ENCODE measurements at places on chromosomes 6 and 20.

GRCh38 chr6:115766745-115767462 is 293.8 kb downstream of the FRK start:
- no peak for DNase-seq

- peak; percentile 75 for DNase-seq
Measured at GRCh38 chr6:42010185-42010891, 40.0 kb upstream of the TAF8 start.

DNA sequence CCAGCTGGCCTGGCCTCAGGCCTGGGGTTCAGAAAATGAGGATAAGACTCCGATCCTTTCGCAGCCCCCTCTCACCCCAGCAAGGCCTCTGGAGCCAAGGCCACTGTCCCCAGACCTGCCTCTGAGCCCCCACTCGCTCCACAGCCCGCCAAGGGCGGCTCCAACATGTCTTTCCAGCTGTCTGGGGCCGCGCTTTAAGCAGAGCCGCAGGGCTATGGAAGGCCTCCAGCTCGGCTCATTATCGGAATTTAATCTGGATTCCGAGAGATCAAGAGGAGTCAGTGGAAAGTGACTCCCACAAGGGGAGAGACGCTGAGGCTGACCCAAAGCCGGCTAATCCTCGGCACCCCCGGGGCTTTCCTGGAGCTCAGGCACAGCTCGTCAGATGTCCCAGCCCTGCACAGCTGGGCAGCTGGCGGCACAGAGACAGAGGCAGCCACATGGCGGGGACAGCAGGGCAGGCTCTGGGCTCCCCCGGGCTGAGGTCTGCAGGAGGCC is 41.8 kb downstream of the BMP7 start:
- no peak for DNase-seq

DNA sequence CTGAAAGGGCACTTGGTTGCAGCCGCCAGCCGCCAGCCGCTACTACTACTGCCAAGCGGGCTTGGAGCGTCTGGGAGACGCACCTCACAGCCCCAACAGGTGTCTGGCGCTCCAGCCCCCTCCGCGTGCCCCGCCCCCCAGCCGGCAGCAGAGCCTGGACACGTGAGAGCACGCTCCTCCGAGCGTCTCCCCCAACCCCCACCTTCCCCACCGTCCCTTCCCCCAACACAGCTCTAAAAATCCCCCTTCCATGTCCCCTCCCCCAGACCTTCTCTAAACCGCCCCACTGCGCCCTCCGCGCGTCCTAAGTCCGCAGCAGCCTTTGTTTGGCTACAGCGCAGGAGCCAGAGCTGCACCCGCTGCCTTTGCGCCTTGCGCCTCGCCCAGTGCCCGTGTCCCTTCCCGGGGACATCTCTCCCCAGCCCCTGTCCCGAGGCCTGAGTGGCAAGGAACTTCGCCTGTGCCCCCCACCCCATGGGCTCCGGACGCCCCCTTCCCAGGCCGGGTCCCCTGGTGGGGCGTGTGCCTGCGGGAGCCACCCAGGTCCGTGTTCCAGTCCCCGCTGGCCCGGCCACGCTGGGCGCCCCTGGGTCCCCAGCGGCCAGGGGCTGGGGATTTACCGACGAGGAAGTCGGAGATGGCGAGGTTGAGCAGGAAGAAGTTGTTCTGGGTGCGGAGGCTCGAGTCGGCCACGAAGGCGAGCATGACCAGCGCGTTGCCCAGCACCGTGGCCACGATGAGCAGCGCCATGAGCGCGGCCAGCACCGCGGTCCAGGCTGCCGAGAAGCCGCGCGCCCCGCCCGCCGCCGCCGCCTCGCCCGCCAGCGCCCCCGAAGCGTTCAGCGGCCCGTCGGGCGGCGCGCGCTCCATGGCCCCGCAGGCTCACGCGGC is 732 bp downstream of the HRH3 start:
- DNase-seq, result no peak

DNA sequence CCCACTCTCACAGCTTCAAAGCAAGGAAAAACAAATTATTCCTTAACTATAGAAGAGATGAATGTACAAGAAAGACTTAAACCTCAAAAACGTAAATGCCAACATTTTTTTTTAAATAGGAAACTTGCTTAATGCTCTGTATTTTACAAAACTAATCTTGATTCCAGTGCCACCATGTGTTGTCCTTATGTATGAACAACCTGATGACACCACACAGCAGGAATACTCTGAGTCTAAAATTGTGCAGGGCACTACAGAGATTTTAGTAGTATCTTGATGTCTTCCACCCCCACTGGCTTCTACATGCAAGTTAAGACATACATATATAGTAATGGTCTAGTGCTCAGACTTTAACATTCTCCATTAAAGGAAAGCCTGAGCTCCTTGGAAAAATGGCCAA is 46.2 kb downstream of the SRPK1 start:
- no peak for DNase-seq

- DNase-seq, result no peak
Measured at GRCh38 chr6:84222426-84222825, 5.0 kb downstream of the CEP162 start.

GRCh38 chr6:15630202-15630601 is 32.6 kb downstream of the DTNBP1 start:
- no peak for DNase-seq

- DNase-seq, result no peak
Measured at GRCh38 chr6:114398481-114398880, 55.7 kb upstream of the HS3ST5 start.

GRCh38 chr6:111358454-111358853 is 124.6 kb downstream of the REV3L start:
- DNase-seq, result no peak

DNA sequence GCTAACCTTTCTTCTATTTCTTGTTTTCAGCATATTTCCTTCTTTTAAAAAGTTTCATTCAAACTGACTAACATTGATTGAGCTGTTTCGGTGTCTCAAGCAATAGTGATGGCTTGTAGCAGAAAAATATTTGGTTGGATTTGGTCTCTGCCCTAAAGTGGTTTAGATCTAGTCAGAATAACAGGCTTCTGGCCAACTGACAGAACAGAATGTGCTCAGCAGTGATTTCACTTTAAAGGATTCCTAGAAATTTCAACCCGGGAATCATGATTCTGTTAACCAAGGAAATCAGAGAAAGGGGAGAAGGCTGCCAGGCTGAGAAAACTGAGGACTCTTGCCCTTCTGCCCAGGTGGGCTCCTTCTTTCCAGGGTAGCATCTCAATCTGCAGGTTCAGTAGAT is 16.6 kb upstream of the GSTA1 start:
- DNase-seq, result no peak

DNA sequence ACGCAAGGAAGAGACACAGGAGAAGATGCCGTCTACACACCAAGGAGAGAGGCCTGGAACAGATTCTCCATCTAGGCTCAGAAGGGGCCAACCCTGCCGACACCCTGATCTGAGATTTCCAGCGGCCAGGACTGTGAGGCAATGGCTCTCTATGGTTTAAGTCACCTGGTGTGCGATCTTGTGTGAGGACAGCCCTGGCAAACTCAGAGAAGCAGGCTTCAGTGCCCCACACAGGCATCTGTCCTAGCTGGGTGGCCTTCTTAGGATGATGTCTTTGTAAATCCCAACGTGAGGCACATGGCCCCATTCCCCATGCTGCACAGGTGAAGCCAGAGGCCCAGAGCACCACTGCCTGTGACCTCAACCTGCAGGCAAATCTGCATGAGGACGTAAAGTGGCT is 87.6 kb upstream of the FRMD1 start:
- no peak for DNase-seq

- no peak for DNase-seq
Measured at GRCh38 chr6:63352069-63352543, 32.3 kb upstream of the LGSN start.
